ENCODE measurements at places on chromosomes 11 and 22. TPM values are rescaled to one million over a fixed set of nuclear protein-coding genes. Genes with fewer than 3 reads are reported as not detected.

GRCh38 chr22:38012604-38013072 is 28.3 kb upstream of the SOX10 start:
- no peak for DNase-seq

DNA sequence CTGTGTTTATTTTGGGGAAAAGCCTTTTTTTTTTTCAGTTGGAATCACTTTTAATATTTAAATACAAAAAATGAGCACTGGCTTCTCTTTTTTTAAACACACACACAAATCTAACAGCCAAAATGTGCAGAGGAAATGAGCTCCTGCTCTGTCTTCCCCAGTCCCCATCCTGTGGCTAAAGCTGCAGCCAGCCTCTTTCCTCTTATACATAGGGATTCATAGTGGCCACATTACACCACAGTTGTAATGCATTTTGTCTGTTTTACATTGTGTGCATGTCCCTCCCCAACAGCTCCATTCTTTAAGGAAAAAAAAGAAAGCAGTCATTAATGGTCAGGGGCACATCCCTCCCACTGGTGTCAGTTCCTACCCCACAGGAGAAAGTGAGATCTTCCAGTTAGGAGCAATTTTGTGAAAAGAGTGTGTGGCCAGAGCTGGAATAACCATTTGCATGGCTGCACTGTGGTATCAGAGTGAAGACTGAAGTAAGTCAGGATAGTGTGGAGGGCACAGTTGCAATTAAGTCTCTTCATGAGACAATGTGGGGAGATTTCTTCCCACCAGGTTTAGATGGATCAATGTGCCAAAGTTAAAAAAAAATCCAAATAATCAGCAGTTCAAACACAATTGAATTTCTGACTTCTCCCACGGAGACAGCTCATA is 220.6 kb downstream of the TMEM135 start:
- no peak for DNase-seq

Gene CHRM1
- total RNA-seq = 6.8 TPM

- no peak for DNase-seq
Observed at GRCh38 chr11:66888282-66888681, 31.4 kb downstream of the LRFN4 start.

Data from lower lobe of right lung (tissue), 2 donors.